Subcutaneous preadipocyte (primary cell): ENCODE measurements at places on chromosomes 3 and 15. TPM values are rescaled to one million over a fixed set of nuclear protein-coding genes. Genes with fewer than 3 reads are reported as not detected.

ADPRH gene
- total RNA-seq, result 2.7 and 5.9 TPM in 2 replicates

SENP8 gene
- total RNA-seq, result 1.8 and 2.9 TPM in 2 replicates

TIMP4 gene
- 12.7 and 33.4 TPM in 2 replicates for total RNA-seq

SKOR1 gene
- under 0.01 TPM in 2 replicates for total RNA-seq

MESP2 gene
- 0.78 and 1.1 TPM in 2 replicates for total RNA-seq

ABI3BP gene
- total RNA-seq, result 74.2 and 93.6 TPM in 2 replicates

PLIN1 gene
- total RNA-seq, result not detected in 2 replicates

SMCO1 gene
- total RNA-seq, result under 0.01 TPM in 1 of 2 replicates, not detected in the other

TRAK1 gene
- total RNA-seq, result 32.0 and 50.4 TPM in 2 replicates

PLCH1 gene
- under 0.01 and 0.37 TPM in 2 replicates for total RNA-seq

FRMD5 gene
- total RNA-seq, result under 0.01 and 0.20 TPM in 2 replicates

HOMER2 gene
- 1.4 and 2.9 TPM in 2 replicates for total RNA-seq

LRTM1 gene
- total RNA-seq, result not detected in 2 replicates

NPAP1 gene
- total RNA-seq, result not detected in 2 replicates

ATP13A5 gene
- total RNA-seq, result not detected in 2 replicates

RETNLB gene
- total RNA-seq, result not detected in 2 replicates

NDUFB5 gene
- 69.2 and 88.9 TPM in 2 replicates for total RNA-seq

ZNF35 gene
- total RNA-seq, result 7.7 and 10.4 TPM in 2 replicates

CHRM5 gene
- total RNA-seq, result under 0.01 TPM in 1 of 2 replicates, not detected in the other

EBLN2 gene
- total RNA-seq, result 4.0 and 6.6 TPM in 2 replicates

ZNF662 gene
- 0.98 and 2.2 TPM in 2 replicates for total RNA-seq

ANKRD34C gene
- not detected in 2 replicates for total RNA-seq

WNT5A gene
- 7.0 and 25.6 TPM in 2 replicates for total RNA-seq

ARHGAP11A gene
- 16.2 and 32.6 TPM in 2 replicates for total RNA-seq

GOLGA8T gene
- not detected in 2 replicates for total RNA-seq

IL20RB gene
- 1.8 and 3.1 TPM in 2 replicates for total RNA-seq

UPK1B gene
- not detected in 2 replicates for total RNA-seq

PCOLCE2 gene
- 28.0 and 65.8 TPM in 2 replicates for total RNA-seq

SPATA16 gene
- total RNA-seq, result not detected in 2 replicates

PTPRG gene
- total RNA-seq, result 70.9 and 96.6 TPM in 2 replicates

OSBPL10 gene
- total RNA-seq, result 2.2 and 11.1 TPM in 2 replicates

TMEM89 gene
- total RNA-seq, result not detected in 2 replicates

GOLGA8K gene
- total RNA-seq, result under 0.01 TPM in 1 of 2 replicates, not detected in the other
